ENCODE measurements at places on chromosomes 16 and 17.

GRCh38 chr17:55174133-55174532 is 90.6 kb upstream of the HLF start:
- no peak for DNase-seq

DNA sequence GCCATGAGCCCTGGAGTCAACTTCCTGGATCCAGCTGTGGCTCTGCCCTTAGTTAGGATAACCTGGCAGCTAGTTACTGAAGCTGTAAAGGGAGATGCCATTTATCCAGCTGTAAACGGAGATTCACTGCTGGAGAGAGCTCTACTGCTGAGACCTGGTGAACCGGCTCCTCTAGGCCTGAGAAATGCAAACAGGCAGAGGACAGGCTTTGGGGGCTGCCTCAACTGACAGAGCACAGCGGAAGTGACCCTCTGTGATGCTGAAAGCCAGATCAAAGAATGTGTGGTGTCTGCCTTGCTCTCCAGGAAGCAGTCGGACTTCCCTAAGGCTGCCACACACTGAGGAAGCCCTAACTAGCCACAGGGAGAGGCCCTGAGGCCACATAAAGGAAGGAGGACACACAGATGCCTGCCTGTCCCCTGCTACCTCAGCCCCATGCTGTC is 21.9 kb upstream of the GPRC5C start:
- DNase-seq: no peak

GRCh38 chr16:5064915-5065314 is 841 bp downstream of the C16orf89 start:
- no peak for DNase-seq

- DNase-seq: no peak
Measured at GRCh38 chr17:2123375-2124251, 68.7 kb downstream of the HIC1 start.

DNA sequence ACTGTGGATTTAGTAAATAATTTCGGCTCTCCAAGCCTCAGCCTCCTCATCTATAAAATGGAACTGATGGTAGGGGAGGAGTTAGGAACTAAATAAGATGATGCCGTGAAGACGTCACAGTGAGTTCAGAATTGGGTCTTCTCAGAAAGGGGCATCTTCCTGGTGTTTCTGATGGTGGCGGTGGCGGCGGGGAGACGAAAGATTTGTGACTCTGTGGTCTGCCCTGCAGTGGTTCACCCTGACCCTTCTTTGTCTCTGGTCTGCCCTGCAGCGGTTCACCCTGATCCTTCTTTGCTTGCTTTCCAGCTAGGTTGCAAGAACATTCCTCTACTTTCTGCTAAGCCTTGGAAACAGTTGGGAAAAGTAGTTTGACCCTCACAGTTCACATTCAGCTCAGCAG is 34.3 kb downstream of the WFDC1 start:
- no peak for DNase-seq

GRCh38 chr17:73646409-73647300 is 2.4 kb upstream of the SDK2 start:
- no peak for DNase-seq

GRCh38 chr16:27286451-27286850 is 17.9 kb upstream of the NSMCE1 start:
- no peak for DNase-seq
